ENCODE measurements at places on chromosomes 2 and 18.

DNA sequence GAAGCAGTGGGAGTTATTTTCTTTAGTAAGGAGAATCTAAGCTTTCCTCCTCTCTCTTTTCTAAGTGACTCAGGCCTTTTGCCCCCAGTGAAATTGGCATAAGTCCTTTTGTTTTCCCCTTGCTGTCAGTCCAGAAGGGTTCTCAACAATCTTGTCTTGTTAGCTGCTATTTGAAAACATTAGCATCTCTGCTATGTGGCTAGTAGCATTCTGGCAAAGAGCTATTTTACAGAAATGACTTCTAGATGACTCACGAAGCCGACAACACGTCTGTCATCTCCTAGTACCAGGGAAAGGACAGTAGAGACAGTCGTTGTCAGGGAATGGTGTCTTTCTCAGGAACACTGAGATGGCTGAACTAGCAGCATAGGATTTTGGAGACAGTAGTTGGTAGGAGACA, 14.7 kb downstream of the SMARCAL1 start:
- DNase-seq: no peak

DNA sequence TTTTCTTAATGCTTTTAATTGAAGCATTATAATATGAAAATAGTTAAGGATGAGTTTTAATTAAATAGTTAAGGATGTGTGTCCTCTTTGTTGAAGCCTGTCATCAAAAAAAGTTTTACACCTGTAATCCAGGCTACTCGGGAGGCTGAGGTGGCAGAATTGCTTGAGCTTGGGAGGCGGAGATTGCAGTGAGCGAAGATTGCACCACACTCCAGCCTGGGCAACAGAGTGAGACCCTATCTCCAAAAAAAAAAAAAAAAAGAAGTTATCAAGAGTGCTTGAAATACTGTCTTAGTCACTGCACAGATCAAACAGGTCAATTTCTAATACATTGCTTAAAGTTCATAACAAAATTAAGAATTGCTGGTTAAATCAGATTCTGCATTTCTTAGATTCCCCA, 193.6 kb downstream of the CD226 start:
- no peak for DNase-seq

- DNase-seq: no peak
Measured at GRCh38 chr2:37068686-37069085, 15.5 kb downstream of the HEATR5B start.

GRCh38 chr2:84969511-84970209, 1.3 kb upstream of the KCMF1 start:
- DNase-seq: peak; percentile 46

GRCh38 chr2:33110461-33110860, 163.7 kb downstream of the LTBP1 start:
- no peak for DNase-seq

- no peak for DNase-seq
Measured at GRCh38 chr2:120677696-120678247, 57.9 kb upstream of the GLI2 start.
